ENCODE measurements at places on chromosomes 16 and 17.

GRCh38 chr16:52364500-52364899 is 182.4 kb downstream of the TOX3 start:
- DNase-seq: no peak

- no peak for DNase-seq
Measured at GRCh38 chr17:78241277-78242023, 10.0 kb downstream of the TMEM235 start.

GRCh38 chr17:68255151-68255550 is 7.3 kb downstream of the AMZ2 start:
- no peak for DNase-seq

- DNase-seq: no peak
Measured at GRCh38 chr16:19929062-19929511, 44.4 kb upstream of the GPRC5B start.

DNA sequence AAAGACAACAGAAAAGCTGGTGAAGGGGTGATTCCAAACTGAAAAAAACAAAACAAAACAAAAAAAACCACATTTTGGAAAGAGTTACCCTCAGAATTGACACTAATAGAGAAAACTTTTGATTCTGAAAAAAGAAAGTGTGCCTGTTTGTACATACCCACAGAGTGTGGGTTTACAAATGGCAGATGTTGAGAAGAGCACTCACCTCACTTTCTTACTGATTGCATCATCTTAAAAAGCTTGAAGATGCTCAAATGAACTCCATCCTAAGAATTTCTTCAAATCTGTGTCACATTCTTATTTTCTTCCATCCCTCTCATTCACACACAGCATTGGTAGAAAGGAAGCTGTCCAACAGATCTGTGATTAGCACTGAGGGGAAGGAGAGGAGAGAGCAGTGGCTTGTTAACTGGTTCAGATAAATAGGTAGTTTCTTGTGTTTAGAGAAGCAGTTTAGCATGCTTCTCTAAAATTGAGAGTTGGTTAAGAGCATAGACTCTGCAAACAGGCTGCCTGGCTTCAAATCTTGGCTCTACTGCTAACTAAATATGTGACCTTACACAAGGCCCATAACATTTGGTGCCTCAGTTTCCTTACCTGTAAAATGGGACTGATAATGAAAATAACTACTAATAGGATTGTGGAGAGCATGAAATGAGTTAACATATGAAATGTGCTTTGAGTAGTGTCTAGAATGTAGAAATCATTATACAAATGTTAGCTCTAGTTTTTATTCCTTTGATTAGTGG is 6.9 kb downstream of the GNAO1 start:
- DNase-seq: no peak

- DNase-seq: peak; percentile 15
Measured at GRCh38 chr17:63196772-63197335, 230.8 kb downstream of the TANC2 start.

GRCh38 chr16:10067406-10067805 is 114.8 kb downstream of the GRIN2A start:
- no peak for DNase-seq

- no peak for DNase-seq
Measured at GRCh38 chr16:22843856-22844255, 29.9 kb downstream of the HS3ST2 start.

- DNase-seq: no peak
Measured at GRCh38 chr17:80064696-80065095, 28.3 kb downstream of the CCDC40 start.

GRCh38 chr17:60158751-60159478 is 9.1 kb downstream of the CA4 start:
- DNase-seq: no peak

DNA sequence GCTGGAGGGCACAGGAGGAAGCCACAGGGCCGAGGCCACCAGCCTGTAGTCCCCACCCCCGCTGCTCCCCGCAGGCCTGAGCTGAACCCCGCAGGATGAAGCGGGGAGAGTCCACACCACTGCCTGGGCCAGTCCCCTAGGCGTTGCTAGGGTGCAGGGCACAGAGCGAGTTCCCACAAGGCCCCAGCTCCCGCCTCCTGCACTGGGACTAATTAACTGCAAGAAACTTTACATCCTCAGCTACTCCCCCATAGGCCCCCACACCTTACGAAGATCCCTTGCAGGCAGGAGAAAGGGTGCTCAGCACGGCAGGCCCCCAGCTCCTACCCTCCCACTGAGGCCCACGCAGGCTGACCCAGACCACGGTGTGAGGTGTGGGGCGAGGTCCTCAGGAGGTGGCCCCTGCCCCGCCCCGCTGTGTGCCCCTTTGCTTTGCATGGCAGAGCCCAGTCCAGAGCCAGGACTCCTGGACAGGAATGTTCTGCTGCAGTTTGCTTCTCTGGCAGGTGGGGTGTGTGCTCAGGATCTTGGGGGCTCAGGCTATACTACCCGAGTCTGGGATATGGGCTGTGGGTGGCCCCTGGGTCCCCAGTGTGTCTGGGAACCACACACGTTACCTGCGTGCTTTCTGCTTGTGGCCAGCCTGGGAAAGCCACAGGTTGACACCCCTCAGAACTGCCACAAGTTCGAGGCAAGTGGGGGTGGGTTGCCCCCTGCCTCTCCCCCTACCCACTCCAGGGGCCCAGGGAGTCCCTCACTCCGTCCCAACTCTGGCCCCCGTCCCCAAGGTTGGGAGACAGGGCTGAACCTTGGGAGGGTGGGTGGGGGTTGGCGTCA is 1.2 kb downstream of the GNG13 start:
- no peak for DNase-seq
